ENCODE measurements at places on chromosomes 4 and X.

- ATAC-seq: peak; percentile 79
Observed at GRCh38 chrX:45621376-45622041, 420.8 kb upstream of the DIPK2B start.

DNA sequence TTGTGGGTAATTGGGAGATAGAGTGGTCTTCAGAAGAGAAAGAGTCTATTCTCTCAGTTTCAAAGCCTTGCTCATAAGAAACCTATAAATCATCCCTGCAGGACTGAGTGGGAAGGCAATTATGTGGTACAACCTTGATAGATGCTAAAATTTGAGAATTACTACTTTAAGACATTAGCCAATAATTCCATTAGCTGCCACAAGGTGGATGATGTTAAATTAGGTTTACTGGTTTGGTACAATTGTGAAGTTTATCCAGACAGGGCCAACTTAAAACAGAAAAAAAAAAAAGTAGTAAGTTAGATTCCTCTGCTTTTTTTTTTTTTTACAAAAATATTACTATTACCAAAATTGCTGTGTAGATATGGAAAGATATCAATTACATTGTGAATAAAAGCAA, 73.2 kb upstream of the AMOT start:
- no peak for ATAC-seq

DNA sequence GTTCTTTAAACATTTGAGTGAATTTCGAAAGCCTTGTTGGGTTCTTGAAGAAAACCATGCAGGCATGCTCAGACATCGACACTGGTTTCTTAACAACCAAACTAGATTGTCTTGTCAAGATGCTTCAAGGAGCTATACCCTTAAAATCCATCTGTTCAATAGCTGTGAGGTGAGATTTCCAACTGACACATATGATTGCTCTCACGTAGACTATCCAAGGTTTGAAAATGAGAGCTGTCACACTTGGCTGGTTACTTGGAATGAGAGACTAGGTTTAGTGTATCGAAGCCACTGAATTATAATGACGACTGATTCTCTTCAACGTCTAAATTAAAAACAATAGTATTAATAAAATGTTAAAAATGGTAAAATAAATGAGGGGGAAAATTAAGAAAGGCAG, 2725.5 kb downstream of the ARAP2 start:
- ATAC-seq: no peak

DNA sequence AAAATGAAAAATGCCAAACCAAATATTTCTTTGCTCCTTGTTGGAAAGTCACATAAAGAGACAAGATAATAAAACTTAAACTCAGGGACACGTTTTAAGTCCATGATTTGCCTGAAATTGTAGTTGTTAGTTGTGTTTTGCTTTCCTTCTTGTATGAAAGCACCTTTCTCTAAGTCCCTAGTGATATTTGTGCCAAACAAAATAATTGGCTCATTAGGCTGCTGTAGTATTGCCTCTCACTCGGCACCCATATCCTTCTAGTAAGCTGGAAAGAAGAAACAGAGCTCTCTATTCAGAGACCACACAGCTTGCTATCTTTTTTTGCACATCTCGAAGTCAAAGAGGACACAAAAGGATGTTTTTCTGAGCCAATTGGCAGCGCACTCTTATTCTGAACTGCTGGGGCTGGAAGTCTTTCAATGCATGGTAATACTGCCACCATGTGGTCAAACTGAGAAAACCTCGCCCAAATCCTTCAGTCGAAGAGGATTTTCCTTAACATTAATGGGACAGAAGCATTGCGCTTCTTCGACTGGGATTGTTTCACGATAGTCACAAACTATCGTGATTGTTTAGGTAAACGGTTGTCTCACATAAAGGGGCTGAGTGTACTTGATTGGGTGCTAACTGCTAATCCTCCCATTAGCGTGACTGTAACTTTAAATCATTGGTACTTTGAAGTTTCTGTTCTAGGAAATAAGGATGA, 571.9 kb upstream of the LCORL start:
- ATAC-seq: peak; percentile 89

DNA sequence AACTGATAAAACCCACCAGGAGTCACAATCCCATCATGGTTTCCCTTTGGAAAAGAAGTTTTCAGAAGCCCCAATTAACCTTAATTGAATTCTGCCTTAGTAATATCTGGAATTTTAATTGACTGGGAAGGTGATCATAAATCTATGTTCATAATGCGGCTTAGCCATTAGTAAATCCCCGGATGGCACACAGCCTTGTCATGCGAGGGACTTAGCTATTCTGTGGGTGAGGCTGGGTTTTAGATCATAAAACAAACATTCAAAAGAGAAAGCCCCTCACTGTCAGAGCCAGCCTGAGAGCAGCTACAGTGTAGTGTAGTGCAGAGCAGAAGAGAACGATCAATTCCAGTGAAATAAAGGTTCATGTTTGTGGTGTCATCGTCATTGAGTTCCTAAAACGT, 124.0 kb upstream of the NOCT start:
- peak; percentile 78 for ATAC-seq

- ATAC-seq: no peak
Observed at GRCh38 chrX:19293606-19294325, 50.0 kb upstream of the PDHA1 start.

DNA sequence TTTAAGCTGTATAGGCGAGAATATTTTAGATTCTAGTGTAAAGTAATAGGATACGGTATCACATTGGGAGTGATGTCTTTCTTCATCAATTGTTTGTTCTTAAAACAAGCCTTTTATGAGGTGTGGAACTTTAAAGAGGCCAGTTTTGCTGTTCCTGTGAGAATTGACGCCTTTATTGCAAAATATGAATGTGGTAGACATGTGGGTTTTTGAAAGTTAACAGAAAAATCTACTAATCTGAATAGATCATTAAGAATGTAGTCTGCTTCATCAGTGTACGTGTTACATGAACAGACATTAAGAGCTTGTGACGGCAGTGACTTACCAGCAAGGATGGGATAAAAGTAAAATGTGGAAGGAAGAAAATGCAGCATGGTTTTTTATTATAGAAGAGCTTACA, 63.8 kb downstream of the STOX2 start:
- ATAC-seq: no peak
